ENCODE measurements at places on chromosomes 1 and 21.

- no peak for DNase-seq
Observed at GRCh38 chr1:238658763-238659162, 727.6 kb upstream of the CHRM3 start.

DNA sequence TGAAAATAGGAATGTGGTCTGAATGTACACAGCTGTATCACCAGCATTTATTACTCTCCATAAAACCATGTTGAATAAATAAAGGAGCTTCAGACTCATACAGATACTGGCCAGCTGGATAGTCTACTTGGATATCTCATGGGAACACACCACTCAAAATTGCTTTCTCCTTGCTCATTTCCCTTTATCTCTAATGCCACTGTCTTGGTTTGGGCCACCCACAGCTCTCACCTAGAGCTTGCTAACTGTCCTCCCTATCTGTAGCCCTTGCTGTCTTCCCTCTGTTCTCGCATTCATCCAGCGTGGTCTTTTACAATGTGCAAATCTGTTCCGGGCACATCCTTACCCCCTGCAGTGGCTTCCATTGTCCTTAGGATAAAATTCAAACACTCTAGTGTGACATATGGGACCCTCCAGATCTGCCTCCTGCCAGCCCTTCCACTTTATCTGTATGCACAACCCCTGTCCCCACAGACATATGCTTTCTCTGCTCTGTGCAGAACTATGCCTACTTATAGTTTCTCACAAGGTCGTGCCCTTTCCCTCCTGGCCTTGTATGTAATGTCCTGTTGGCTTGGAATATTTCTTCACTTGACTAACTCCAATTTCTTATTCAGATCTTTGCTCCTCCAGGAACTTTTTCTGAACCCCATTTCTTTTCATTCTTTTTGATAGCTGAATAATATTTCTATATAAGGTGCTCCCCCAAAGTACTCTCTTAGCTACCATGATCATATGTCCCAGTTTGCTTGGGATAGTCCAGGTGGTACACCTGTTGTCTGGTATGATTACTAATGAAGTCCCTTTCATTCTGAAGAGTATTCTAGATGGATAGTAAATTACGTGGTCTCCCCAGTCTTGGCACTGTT is 2.9 kb downstream of the FLVCR1 start:
- no peak for DNase-seq

DNA sequence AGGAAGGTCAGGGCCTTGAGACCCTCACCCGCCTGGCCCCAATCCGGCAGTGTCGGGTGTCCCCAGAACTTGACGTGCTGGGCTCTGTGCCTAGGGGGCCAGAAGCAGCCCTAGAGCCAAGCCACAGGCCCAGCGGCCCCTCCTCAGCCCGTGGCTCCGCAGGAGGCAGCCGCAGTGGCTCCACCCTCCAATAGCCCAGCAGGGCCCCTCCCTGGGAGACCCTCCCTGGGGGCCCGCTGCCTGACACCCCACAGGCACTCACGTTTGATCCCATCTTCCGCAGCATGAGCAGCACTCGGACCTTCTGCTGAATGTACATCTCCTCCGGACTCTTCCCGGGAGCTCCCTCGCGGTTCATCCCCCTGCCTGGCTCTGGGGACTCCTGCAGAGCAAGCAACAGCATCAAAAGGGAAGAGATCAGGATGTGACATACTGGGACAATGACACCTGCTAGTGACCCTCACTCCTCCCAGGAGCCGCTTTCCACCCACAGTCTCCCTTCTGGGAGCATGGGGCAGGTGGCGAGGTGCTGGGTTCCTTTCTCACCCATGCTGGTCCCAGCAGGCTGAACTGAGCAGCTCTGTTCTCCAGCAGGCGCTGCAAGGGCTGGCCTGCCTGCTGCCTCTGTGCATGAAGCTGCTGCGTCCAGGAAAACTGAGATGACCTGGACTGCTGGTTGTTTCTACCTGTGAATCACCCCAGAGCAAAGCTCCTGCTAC is 38.2 kb downstream of the CTNNBIP1 start:
- no peak for DNase-seq

- no peak for DNase-seq
Observed at GRCh38 chr1:15843826-15844572, 3.5 kb upstream of the SPEN start.

DNA sequence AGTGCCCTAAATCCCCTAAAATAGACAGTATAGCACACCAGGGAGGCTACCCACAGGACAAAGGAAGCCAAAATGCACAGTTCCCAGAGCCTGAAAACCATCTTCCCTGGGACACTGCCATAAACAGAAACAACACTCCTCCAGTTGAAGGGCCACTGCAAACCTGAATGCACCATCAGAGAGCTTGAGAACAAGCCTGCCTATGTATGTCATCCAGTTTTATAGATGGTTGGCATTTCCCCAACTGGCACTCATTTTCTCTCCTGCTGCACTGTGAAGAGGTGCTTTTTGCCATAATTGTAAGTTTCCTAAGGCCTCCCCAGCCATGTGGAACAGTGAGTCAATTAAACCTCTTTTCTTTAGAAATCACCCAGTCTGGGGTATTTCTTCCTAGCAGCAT is 169.0 kb downstream of the AGBL4 start:
- no peak for DNase-seq

DNA sequence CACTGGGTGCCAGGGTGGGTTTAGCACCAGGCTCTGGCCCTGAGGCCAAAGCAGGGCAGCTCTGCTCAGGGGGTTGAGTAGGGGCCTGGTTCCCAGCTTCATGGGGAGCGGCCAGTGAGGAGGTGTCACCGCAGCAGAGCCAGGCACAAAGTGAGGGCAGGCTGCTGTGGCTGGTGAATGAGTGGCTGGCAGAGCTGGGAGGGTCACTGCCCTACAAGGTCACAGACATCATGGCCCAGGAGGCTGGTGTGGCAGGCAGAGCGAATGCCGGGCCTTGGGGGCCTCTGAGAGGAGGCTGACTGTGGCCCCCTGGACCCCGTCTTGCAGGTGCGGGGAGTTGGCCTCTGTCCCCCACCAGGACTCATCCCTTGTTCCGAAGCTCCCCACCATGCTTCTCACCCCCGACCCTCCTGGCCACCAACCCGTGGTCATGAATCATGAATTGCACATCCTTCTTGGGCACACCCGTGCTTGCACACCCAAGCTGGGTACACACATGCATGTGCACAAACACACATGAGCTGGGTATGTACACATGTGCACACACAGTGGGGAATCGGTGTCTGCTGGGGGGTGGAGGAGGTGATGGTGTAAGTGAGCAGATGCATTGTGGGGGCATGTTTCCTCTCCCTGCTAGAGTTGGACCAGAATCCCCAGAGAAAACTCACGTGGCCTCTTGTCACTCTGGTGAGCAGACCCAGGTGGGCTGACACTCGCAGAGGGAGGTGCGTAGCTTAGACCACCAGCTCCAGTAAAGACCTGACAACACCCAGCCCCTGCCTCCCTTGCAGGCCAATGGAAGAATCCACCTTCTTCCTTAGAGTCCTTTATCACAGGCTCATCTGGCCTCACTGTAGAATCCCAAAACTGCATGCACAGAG is 4.8 kb upstream of the GNB1 start:
- no peak for DNase-seq

DNA sequence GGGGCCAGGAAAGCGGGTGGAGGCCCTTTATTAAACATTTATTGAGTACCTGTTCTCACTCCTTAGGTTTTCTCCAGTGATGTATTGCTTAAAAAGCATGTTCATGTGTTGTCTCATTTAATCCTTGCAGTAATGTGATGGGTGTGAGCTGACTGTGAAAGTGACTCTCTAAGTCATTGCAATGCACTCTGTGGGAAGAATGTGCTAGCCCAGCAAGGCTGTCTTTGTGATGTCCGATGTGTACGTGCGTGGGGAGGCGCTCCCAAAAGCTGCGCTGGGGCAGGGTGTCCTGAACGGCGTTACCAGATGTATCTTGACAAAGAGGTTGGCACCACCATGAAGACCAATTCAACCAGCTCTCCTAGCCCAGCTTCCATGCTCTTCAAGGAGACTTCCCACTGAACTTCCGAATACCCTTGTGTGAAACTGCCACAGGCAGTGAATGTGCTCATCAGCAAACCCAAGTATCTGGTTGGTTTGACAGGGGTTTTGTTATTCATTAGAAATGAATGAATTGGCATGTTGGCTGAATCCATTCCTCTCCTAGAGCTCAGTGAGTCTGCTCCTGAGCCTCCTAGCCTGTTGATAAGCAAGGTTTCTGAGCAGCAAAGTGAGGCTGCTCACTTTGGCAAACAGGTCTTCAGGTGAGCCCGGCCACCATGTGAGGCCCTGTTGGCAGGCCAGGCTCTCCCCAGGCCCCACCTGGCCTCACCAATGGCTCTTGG is 28.0 kb downstream of the NUAK2 start:
- no peak for DNase-seq

GRCh38 chr1:54851936-54852524 is 35.0 kb downstream of the DHCR24 start:
- no peak for DNase-seq

- DNase-seq: peak; percentile 53
Observed at GRCh38 chr1:68495532-68495931, 1.4 kb downstream of the DEPDC1 start.

DNA sequence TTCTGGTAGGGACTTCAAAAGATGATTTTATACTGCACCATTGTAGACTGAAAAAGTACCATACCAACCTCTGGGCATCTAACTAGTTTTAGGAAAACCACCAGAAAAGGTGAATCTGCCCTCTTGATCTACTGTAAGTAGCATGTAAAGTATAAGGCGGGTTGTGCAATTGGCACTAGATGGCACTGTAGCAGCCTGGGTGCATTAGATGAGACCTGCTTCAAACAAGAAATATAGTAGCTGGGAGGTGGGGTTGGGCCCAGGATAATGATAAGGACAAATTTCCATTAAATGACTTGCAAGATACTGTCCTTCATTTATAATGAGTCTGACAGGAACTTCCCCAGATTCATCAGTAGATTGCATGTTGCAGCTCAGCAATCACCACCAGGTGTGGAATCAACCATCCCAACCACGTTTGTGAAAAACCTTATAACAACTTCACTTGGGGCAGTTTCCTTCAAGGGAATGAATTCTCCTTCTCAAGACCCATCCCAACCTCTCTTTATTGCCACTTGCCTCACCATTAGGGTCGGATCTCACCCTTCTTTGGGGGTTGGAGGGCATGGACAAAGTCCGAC is 37.3 kb upstream of the IL10 start:
- DNase-seq: peak; percentile 24

- DNase-seq: no peak
Observed at GRCh38 chr21:19608101-19608621, 1204.6 kb upstream of the TMPRSS15 start.

DNA sequence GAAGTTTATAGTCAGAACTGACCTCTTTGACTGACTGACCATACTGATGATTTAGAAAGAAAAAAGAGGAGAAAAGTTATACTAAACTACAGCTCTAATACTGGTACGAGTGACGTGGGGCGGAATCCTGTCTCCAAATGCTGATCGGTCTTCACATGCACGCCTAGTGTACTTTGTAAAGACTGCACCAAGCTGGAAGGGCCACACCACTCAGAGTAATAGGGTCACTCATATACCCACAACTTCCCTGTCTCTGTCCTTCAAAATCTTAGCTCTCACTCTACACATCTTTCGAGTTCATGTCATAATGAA is 19.4 kb upstream of the GUCA2A start:
- no peak for DNase-seq

- no peak for DNase-seq
Observed at GRCh38 chr1:169009666-169010065, 96.8 kb upstream of the ATP1B1 start.

DNA sequence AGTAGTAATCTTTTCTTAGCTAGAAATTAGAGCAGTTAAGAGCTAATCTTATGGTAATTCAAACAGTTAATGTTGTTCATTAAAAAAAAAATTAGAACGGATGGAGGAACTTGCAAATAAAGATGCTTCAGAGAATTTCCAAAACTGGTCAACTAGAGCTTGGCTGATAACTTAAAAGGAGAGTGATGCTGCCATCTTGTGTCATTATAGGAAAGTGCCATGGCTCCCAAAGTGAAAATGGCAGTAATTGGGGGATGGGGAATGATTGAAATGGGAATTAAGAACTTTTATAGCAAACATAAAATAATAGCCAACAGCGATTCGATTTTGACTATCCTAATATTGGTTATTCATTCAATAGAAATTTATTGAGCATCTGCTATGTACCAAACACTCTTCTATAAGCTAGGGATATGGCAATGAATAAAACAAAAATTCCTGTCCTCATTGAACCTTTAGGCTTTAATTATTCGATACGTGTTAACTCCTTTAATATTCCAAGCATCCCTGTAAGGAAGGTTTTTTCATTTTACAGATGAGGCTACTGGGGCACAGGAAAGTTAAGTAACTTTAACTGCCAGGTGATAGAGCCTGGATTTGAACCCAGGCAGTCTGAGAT is 5.7 kb upstream of the PLPP3 start:
- DNase-seq: peak; percentile 49

DNA sequence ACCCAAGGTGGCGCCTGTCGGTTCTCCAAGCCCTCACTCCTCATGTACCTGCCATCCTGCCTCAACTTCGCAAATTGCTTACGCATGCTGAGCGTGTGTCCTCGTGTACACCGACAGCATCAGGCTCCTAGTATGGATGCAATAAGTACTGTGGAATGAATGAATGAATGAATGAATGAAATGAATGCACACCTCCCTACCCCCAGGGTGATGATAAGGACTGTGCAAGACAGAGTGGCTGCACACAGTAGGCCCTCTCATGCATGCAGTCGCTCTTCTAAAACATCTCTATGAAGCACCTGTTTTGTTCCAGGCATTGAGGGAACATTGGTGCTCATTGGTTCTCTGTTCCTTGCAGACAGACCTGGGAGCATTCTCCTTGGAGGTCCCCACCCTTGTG is 49.8 kb upstream of the H6PD start:
- no peak for DNase-seq

DNA sequence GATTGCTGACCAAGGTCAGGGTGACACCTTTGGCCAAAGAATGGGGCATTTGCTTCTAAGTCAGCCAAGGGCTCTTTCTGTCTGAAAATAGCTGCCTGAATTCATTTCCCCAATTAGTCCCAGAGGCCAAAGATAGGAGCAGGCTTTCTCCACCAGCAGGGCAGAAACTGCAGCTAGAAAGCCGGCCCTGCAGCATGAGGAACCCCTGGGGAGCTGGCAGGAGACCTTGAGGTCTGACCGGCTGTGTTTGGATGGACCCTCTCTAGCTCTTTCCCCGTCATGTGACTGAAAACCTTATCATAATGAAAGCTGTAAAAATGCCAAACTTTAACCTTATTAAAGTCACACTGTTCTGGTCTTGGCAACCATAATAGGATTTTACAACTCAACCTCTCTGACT is 93.4 kb downstream of the CD58 start:
- no peak for DNase-seq

DNA sequence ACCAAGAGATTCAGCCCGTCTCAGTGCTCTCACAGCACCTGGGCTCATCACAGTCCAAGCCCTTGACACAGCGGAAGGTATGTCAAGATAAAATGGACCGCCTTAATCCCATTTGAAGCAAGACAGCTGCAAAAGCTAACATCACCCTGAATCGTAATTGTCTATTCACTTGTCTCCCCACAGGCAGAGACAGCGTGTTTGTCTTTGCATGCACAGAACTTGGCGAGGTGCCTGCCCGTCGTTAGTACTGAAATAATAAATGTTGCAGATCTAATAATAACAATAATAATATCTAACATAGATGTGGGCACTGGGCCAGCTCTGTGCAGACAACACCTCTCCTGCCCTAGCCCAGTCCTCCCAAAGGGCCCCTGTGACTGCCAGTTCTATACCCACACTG is 271.7 kb downstream of the NPHP4 start:
- DNase-seq: no peak

GRCh38 chr21:37253991-37254390 is 13.1 kb downstream of the VPS26C start:
- no peak for DNase-seq

GRCh38 chr1:77386276-77386675 is 104.5 kb downstream of the AK5 start:
- no peak for DNase-seq

- no peak for DNase-seq
Observed at GRCh38 chr1:80154176-80154575, 1147.6 kb upstream of the ADGRL4 start.

All from NCI-H460 (cell line).